Smooth muscle cell of the umbilical artery (primary cell): ENCODE measurements at places on chromosomes 11 and 22. TPM values are rescaled to one million over a fixed set of nuclear protein-coding genes. Genes with fewer than 3 reads are reported as not detected.

Gene C11orf52
- total RNA-seq: not detected in 2 replicates

Gene C22orf23
- total RNA-seq: 0.59 TPM in 1 of 2 replicates, not detected in the other

Gene CDC42EP1
- total RNA-seq: 18.1 and 29.2 TPM in 2 replicates

Gene SPI1
- total RNA-seq: not detected in 2 replicates

Gene TSPAN18
- 0.14 and 0.30 TPM in 2 replicates for total RNA-seq
